ENCODE measurements at places on chromosomes 16 and 17. TPM values are rescaled to one million over a fixed set of nuclear protein-coding genes. Genes with fewer than 3 reads are reported as not detected.

- no peak for DNase-seq
- H3K4me1 ChIP-seq, result peaks cover 75% of the 10 kb centered on the region
- no peak overlapping the region for H3K4me3 ChIP-seq
These were observed 255.3 kb downstream of the CPPED1 start for GRCh38 chr16:12548270-12548983.

DNA sequence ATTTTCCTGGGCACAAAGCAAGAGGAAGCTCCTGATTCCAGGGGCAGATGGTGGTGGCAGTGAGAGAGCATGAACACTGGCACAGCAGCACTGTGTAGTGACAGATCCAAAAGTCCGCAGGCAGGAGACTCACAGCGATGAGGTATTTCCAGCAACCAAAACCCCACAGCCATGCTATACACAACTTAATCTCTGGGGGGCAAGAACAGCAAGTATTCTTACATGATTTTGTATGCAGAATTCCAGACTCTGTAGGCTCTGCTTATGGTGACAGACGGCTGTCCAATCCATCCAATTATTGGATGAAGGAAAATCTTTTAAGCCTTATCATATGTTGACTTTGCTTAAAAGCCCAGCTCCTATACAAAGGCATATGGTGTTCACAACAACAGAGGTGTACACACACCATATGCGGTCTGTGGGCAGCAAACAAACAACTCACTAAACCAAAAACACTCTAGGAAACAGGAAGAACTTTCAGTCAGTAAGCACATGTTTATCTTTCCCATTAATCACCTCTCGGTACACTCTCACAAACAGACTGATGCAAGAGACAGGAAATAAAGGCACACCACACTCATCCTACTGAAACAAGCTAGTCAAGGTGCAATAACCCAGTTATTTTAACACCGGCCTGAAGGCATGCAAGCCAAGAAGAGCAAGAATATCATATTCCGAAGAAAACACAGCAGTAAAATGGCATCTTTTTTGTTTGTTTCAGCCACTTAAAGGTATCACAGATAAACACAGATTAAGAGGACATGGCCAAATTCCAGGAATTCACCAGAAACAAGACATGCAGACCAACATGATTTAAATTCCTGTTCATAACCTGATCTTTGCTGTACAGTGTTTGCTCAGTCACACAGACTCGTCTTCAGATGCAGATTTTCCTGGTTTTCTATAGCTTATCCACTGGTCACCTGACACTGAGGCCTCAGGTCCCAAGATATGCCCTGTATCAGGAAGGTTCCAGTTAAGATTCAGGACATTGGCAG lies 47.8 kb downstream of the ERN1 start:
- DNase-seq, result peak; percentile 84
- H3K4me3 ChIP-seq, result peak overlapping the region; percentile 16
- H3K27me3 ChIP-seq, result no peaks in the 10 kb centered on the region

DNA sequence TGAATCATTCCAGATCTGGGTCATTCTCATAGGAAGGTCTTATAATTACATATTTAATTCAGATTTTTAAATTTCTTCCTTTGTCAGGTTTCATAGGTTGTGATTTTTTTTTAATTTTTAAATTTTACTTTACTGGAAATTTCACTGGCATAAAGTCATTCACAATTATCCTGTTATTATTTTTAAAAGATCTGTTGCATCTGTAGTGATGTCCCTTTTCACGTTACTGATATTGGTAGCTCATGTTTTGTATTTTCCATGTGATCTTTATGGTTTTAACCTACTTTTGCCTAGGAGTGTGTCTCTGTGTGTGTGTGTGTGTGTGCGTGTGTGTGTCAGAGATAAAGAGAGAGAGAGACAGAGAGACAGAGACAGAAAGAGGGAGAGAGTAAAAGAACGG lies 216.6 kb upstream of the KCNJ16 start:
- no peak overlapping the region for H3K4me3 ChIP-seq
- peaks cover 3% of the 10 kb centered on the region for H3K36me3 ChIP-seq
- no peaks in the 10 kb centered on the region for H3K4me1 ChIP-seq
- no peak overlapping the region for H3K27ac ChIP-seq
- DNase-seq, result no peak

CFAP52 gene
- total RNA-seq, result not detected

ABCA5 gene
- total RNA-seq, result 12.8 TPM

GRCh38 chr16:54210452-54211125 lies 76.0 kb downstream of the IRX3 start:
- no peaks in the 10 kb centered on the region for H3K4me1 ChIP-seq
- no peak overlapping the region for H3K4me3 ChIP-seq
- DNase-seq, result no peak
- no peaks in the 10 kb centered on the region for H3K36me3 ChIP-seq
- H3K27ac ChIP-seq, result no peak overlapping the region
- H3K27me3 ChIP-seq, result peaks cover 2% of the 10 kb centered on the region
